ENCODE measurements at places on chromosomes 4 and X.

DNA sequence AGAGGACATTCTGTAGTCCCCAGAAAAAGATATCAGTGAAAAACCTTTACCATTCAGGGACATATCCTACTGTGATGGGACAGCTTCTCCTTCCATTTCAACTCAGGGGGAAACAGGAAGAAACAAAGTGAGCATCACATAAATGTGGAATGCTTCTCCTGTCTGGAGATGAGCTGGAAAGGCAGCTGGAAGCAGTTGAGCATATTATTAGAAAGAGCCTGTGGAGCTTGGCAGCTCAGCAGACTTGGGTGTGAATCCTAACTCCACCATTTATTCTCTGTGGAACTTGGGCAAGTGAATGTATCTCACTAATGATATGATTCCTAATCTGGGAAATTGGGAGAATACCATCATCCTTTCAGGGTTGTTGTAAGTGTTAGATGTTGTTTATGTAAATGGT is 232.1 kb upstream of the F9 start:
- no peaks in the 10 kb centered on the region for H3K27me3 ChIP-seq
- DNase-seq = no peak
- no peak overlapping the region for H3K27ac ChIP-seq

DNA sequence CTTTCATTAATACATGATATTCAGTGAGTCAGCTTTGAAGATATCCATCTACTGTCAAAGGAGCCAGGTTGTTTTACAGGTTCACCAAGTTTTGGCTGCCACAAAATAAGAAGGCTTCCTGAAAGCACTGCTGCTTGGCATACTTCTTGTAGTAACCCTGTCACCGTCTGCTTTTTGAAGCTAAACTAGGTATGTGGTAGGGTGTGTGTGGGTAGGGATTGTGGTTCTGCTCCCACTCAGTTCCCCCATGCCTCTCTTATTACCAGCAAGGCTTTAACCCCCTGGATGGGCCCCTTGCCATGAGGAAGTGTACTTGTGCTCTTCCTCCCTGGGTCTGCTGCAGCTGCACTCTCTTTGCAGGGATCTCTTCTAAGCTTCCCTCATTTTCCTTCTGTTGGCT is 191.2 kb downstream of the BANK1 start:
- H3K27ac ChIP-seq = no peak overlapping the region
- no peaks in the 10 kb centered on the region for H3K4me1 ChIP-seq
- no peak overlapping the region for H3K4me3 ChIP-seq
- no peaks in the 10 kb centered on the region for H3K36me3 ChIP-seq

- no peaks in the 10 kb centered on the region for H3K36me3 ChIP-seq
- H3K4me1 ChIP-seq = no peaks in the 10 kb centered on the region
- no peaks in the 10 kb centered on the region for H3K27me3 ChIP-seq
- H3K4me3 ChIP-seq = no peak overlapping the region
- no peak for DNase-seq
These were observed 191.7 kb upstream of the GPC4 start for GRCh38 chrX:133606990-133607389.

- no peaks in the 10 kb centered on the region for H3K4me1 ChIP-seq
- DNase-seq = no peak
- no peak overlapping the region for H3K27ac ChIP-seq
- H3K27me3 ChIP-seq = no peaks in the 10 kb centered on the region
- no peak overlapping the region for H3K4me3 ChIP-seq
- no peaks in the 10 kb centered on the region for H3K36me3 ChIP-seq
These were observed 124.3 kb upstream of the DIPK2B start for GRCh38 chrX:45324941-45325340.

- H3K4me1 ChIP-seq = no peaks in the 10 kb centered on the region
- no peak overlapping the region for H3K27ac ChIP-seq
- no peak overlapping the region for H3K4me3 ChIP-seq
- H3K27me3 ChIP-seq = peaks cover 5% of the 10 kb centered on the region
- no peak for DNase-seq
- H3K36me3 ChIP-seq = no peaks in the 10 kb centered on the region
These were observed 120.4 kb upstream of the SLC34A2 start for GRCh38 chr4:25535278-25535677.

- no peak for DNase-seq
- no peaks in the 10 kb centered on the region for H3K27me3 ChIP-seq
- H3K4me3 ChIP-seq = no peak overlapping the region
- H3K27ac ChIP-seq = no peak overlapping the region
- H3K36me3 ChIP-seq = no peaks in the 10 kb centered on the region
These were observed 653 bp downstream of the HHIP start for GRCh38 chr4:144646523-144647094.

Measured in CD8-positive, alpha-beta memory T cell (primary cell).